Activated gamma-delta T cell treated with anti-CD3 and anti-CD28 coated beads, Interleukin-2, amount 50 U/mL, for 16 hours (primary cell): ENCODE measurements at places on chromosomes 13 and 19.
A peak's percentile ranks its signal among the peaks of the same experiment; 100 is the strongest.

GRCh38 chr13:45934283-45934682, 82.7 kb upstream of the SIAH3 start:
- no peak for DNase-seq

- no peak for DNase-seq
Observed at GRCh38 chr19:15315101-15315500, 17.2 kb downstream of the BRD4 start.

GRCh38 chr13:22848539-22849052, 332.2 kb upstream of the SGCG start:
- DNase-seq = no peak

GRCh38 chr13:44540761-44541434, 35.2 kb downstream of the TSC22D1 start:
- no peak for DNase-seq

DNA sequence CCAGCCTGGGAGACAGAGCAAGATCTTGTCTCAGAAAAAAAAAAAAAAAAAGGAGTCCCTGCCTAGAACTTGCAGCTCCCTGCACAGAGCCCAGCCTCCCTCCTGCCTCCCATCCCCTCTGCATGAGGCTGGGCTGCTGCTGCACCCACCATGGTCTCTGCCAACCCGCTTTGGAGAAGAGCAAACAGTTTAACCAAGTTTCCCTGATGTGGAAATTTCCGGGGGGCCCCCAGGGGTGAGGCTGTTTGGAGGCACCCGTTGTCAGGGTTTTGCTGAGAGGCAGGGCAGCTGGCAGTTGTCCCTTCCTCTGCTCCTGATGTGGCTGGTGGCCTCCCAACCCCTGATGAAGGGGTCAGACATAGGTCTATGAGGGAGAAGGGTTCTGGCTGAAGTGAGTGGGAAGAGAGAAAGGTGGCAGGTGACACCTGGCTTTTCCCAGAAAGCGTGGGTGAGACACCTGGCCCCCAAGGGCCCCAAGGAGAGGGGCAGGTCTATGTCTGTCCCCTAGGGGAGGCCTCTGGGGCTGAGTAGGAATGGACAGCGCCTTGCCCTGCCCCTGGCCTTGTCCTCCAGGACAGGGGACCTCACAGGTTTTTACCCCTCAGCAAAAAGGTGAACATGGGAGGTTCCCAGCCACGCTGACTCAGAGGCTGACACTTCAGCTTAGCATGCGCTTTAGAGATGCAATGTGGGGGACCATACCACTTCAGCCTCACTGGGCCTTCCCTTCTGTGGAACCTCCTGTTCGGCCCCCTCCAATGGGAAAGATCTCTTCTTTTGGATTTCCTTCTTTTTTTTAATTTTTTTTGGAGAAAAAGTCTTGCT, 5.5 kb downstream of the LRP3 start:
- no peak for DNase-seq

DNA sequence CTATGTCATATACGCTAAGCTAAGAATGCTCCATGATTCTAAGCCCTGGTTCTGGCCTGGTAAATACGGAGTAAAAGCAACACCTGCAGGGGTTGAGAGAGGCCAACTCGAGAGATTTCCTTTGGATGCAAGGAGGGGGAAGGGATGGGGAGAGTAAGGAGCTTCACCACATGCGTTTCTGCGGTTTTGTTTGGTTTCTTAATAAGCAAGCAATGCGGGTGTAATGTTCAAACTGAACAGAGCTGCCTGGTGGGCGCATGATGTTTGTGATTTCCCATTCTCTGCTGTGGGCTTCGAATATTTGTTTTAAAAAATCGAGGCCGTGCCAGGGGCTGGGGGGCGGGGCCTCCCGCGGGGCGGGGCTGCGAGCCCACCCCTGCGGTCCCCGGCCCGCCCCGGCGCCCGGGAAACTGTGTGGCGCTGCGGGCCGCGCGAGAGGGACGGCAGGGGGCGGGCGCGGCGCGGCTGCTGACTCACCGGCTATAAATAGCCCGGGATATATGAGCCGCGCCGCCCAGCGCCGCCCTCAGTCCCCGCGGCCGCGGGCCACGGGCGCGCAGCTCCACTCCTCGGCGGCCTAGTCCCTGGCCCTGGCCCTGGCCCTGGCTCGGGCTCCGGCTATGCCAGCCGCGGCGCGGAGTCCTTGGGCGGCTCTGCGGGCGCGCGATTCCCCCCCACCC, 5.1 kb downstream of the BBC3 start:
- DNase-seq = peak; percentile 80

GRCh38 chr13:99528547-99528946, 27.3 kb downstream of the TM9SF2 start:
- no peak for DNase-seq

GRCh38 chr13:97285221-97285955, 63.3 kb downstream of the MBNL2 start:
- no peak for DNase-seq

DNA sequence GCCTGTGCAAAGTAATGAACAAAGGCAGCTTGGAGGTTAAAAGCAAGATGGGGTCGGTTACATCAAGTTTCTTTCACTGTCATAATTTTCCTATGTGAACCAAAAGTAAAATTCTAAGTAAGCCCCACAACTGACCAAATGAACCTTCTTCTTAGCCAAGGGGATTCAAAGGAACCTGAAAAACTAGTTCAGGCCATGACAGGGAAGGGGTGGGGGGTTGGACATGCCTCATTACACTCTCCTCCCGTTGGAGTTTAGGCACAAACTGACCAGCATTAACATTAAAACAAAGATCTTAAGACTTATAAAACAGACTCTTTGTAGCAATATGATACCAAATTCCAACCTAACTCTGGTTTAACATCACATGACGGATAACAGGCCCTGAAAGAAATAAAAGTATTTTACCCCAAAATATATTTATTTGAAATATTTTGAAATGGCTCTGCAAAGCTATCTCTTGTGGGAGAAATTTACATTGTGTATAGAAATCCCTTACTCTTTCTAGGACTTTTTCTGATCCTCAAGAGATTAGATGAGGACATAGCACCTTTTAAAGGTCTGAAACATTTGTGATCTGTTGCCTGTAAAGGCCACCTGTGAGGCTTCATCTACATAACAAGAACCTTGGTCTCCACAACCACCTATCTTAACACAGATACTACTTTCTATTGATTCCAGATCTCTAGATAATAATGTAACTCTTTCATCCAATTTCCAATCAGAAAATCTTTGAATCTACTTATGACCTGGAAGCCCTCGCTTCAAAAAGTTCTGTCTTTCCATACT, 1829.0 kb upstream of the MIR17HG start:
- no peak for DNase-seq

GRCh38 chr13:80591976-80592740, 251.2 kb upstream of the SPRY2 start:
- no peak for DNase-seq

DNA sequence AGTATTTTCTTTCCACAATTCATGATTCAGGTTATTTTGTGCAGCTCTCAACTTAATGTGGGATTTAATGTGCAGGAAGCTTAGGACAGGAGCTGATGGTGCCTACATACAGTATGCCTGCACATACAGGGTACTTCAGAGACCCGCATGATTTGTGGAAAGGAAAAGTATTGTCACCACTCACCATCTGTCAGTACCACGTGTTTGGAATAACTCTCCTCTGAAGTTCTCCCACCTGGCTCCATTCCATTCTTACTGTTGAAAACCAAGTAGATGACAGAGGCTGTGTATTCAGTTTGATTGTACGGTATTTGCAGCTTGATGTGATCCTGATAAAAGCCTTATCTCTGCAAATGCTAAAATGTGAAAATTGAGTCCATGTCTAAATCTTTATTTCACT, 85.7 kb downstream of the ZAR1L start:
- no peak for DNase-seq

DNA sequence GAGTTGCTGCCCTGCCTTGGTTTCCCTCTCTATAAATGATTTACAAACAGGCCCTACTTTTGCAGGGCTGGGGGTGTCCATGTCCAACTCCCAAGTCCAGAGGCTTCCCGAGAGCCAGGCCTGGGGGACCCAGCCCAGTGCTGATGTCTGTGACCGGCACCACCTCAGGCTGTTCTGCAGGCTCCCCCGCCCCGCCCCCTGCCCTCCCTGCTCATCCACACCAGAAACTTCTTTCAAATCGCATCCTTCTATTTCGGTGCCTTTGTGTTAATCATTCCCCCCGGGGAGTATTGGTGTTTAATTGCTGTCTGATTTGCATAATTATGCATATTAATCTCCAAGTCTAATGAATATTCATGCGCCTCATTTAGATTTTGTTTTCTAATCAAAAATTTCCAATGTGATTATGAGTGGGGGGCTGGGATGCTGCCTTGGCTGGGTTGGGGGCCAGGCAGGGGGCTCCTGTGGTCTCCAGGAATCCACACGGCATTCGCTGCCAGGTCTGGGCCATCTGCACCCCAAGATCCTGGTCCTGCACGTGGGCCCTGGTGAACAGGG, 19.1 kb downstream of the TCF3 start:
- no peak for DNase-seq

GRCh38 chr13:33236021-33236420, 49.5 kb downstream of the STARD13 start:
- no peak for DNase-seq

GRCh38 chr13:109131698-109132257, 502.4 kb downstream of the MYO16 start:
- no peak for DNase-seq

DNA sequence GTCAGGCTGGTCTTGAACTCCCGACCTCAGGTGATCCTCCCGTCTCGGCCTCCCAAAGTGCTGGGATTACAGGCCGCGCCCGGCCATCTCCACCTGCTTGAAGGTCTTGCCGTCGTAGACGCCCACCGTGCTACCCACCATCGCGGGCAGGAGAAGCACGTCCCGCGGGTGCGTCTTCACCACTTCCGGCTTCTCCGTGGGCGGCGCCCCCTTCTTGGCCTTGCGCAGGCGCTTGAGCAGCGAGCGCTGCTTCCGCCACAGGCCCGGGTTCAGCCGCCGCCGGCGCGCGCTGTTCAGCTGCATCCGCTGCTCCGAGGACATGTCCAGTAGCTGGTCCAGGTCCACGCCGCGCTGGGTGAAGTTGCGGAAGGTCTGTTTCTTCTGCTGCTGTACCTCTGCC, 21.6 kb downstream of the EFNA2 start:
- no peak for DNase-seq

GRCh38 chr19:18893587-18894253, 2.2 kb downstream of the CERS1 start:
- DNase-seq = no peak

DNA sequence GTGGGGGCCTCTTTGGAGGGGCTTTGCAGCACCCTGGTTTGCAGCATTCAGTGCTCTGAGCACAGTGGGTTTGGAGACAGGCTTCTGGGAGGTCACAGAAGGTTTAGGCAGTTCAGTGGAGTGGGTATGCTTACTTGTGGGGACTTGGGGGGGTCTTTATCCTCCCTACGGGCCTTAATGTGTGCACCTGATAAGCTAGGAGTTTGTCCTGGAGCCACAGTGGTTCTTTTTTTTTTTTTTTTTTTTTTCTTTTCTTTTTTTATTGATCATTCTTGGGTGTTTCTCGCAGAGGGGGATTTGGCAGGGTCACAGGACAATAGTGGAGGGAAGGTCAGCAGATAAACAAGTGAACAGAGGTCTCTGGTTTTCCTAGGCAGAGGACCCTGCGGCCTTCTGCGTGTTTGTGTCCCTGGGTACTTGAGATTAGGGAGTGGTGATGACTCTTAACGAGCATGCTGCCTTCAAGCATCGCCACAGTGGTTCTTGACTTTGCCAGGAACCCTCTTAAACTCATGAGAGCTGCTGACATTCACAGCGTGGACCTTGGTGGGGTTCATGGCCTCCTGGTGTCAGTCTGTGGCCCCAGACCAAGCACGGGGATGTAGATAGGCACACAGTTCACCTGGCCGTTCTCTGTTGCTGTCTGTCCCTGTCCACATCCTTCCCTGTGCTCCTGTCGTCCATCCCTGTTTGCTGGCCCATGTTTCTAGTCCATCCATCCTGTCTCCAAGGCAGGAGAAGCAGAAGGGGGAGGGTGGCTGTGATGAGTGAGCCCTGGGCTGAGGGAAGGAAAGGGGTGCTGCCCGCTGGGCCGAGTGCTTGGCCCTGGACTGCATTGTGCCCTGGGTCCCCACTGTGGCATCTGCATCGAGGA, 2.7 kb downstream of the EGLN2 start:
- DNase-seq = no peak

- no peak for DNase-seq
Observed at GRCh38 chr13:74629985-74630384, 495.8 kb upstream of the KLF12 start.

- no peak for DNase-seq
Observed at GRCh38 chr13:69921156-69921555, 186.5 kb upstream of the ATXN8OS start.

- DNase-seq = no peak
Observed at GRCh38 chr13:44364345-44365000, 9.2 kb upstream of the SERP2 start.

- DNase-seq = no peak
Observed at GRCh38 chr13:46858776-46859175, 38.1 kb downstream of the HTR2A start.

DNA sequence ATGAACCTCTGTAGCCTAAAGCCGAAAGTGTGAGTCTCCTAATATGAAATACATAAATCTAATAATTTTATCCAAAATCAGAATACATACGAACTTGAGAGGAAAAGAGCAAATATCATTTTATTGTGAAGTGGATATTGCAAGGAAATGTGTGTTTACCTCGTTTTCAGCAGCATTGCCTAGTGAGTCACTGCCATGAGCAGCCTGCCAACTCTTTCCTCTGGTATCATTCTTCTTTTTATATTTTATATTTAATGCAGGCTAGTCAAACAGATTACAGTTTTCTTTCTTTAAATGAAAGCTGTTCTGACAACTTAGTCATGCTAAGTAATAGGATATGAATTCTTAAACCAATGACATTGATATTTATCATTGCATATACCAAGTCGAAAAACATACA, 44.2 kb downstream of the EDNRB start:
- no peak for DNase-seq

DNA sequence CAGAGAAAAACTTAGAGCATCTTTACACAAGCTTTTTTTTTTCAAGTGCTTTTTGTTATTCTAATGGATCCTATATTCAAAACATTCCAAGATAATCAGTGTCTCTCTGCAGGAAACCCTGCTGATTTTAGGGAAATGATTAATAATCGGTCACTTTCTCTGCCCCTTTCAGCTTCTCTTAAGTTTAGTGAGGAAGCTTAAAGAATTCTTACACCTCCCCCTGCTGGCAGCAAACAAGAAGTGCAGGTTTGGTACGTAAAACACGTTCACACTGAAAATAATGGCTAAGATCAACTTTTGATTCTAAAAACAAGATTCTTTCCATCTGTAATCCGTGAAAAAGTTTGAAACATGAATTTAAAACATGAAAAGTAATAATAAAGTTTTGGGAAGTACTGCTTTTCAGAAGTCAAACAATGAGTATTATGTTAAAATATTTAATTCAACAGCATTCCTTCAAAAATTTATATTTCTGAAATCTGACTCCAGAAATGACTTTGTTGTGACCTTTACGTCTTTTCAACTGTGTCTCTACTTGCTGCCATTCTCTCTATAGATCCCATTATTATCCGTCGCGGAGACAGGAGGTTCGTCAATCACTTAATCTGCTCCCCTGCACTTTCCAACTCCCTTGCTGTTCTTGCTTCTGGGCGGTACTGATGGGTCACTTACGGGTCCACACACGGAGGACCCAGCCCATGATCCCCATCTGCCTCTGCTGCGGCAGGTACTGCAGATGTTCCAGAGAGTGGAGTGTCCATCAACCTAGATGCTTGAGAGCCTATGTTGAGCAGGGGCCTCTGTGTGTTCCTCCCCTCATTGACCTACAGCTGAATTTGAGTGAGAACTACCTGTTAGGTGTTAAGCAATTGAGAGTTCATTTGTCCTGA, 203.1 kb upstream of the EDNRB start:
- no peak for DNase-seq

- no peak for DNase-seq
Observed at GRCh38 chr13:73254827-73255226, 196.0 kb downstream of the KLF5 start.

GRCh38 chr13:97310809-97311436, 88.8 kb downstream of the MBNL2 start:
- no peak for DNase-seq
